ENCODE measurements at places on chromosomes 7 and 10. TPM values are rescaled to one million over a fixed set of nuclear protein-coding genes. Genes with fewer than 3 reads are reported as not detected.

The PYROXD2 gene
- polyA plus RNA-seq: 960 TPM

GRCh38 chr7:155745737-155746136, 66.5 kb downstream of the SHH start:
- H3K4me3 ChIP-seq: no peak overlapping the region
- no peak for DNase-seq
- H3K36me3 ChIP-seq: peaks cover 75% of the 10 kb centered on the region

GRCh38 chr10:3785851-3786271, 852 bp upstream of the KLF6 start:
- no peaks in the 10 kb centered on the region for H3K27me3 ChIP-seq
- no peak for DNase-seq
- peak overlapping the region; percentile 73 for H3K4me3 ChIP-seq
- H3K27ac ChIP-seq: peak overlapping the region; percentile 100
- peaks cover 27% of the 10 kb centered on the region for H3K4me1 ChIP-seq

GRCh38 chr10:19500959-19501358, 315.3 kb upstream of the PLXDC2 start:
- no peaks in the 10 kb centered on the region for H3K36me3 ChIP-seq
- no peaks in the 10 kb centered on the region for H3K27me3 ChIP-seq
- no peak for DNase-seq
- no peak overlapping the region for H3K27ac ChIP-seq

DNA sequence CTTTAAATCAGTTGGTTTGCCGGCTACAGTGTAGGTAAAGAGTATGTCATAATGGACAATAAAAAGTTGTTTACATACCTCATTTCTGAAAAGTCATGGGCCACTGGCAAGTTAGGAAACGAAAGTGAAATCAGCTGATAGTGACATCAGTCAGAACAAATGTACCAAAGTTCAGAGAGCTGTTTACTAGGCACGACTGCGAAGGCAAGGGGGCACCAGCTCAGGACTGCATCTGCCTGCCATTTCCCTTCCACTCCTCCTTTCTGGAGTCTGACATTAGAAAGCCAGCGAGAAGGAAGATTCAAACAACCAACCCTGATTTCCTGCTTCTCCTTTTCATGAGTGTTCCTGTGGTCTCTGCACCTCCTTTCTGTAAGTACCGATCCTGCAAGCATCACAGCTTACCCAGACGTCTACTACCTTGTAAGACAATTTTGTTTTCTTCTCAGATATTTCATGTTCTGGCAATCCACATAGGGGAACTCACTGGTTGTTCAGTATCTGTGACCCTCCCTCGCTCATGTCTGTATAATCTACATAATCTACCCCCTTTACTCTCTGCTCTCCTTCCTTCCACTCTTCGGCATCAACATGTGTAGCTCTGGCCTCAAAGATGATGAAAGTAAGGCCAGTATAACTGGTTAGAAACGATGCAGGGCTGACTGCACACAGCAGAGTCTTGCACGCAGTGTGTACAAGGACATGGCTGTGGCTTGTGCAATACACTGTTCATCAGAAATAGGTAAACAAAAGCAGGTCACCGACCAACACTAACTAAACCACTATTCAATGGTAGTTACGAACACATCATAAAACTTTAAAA, at the start of gene TMEM140:
Gene TMEM140 (plus strand): TSS at position 174 of the 823 bp plus-strand sequence. CDS start 16,370 bp downstream, outside the sequence.
- H3K36me3 ChIP-seq: no peaks in the 10 kb centered on the region
- H3K27ac ChIP-seq: peak within 1 kb of the TSS; percentile 90
- peak within 1 kb of the TSS; percentile 98 for H3K4me3 ChIP-seq
- DNase-seq: peak; percentile 87
- H3K4me1 ChIP-seq: peaks cover 52% of the 10 kb centered on the region

DNA sequence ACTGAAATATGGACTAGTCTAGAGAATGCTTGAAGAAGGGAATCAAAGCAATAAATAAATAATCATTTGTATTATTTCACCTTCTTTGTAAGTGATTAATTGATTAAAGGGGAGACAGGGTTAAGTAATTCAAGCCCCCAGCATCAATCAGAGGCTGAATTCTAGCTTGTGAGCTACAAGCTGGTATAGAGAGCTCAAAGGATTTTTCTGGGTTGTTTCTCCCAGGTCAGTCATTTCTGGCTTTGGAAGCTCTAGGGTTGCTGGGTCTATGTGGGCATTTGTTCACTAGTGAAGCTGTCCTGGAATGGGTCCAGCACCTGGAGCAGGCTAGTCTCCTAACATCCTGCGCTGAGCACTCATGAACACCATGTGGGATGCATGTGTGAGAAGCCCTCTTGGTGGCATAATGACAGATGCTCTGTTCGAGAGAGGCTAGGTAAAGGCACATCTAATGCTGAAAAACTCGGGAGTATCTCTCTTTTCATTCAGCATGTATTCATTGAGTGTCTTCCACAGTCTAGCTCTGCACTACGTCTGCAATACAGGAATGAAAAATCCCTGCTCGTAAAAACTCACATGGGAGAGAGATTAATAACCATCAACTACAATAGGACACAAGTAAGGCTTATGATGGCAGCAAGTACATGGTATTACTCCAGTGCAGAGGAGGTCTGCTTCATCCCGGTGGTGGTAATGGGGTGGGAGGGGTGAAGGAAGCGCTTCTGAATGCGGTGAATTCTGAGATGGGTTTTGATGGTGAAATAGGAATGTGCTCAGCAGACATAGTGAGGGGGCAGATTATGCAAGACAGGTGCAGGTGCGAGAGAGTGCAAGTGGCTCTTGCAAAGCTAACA, 68.0 kb upstream of the NRP1 start:
- no peak for DNase-seq
- H3K36me3 ChIP-seq: no peaks in the 10 kb centered on the region
- no peak overlapping the region for H3K4me3 ChIP-seq
- no peaks in the 10 kb centered on the region for H3K4me1 ChIP-seq
- H3K27ac ChIP-seq: no peak overlapping the region

DNA sequence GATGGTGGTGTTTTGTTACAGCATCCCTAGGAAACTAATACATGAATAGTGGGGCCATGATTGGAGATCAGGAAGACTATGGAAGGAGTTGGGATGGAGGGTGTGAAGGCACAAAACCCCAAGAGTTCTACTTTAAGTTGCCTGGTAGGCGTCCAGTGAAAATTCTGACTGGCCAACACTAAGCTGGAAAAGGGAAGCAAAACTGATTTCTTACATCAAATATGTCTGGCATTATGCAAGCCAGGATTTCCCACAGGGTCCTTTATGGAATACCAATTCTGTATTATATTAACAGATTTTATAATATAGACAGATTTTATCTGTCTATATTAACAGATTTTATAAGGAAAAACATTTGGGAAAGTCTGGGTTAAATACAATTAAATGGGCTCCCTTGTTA, 16.2 kb downstream of the CPVL start:
- H3K4me1 ChIP-seq: no peaks in the 10 kb centered on the region
- no peak overlapping the region for H3K27ac ChIP-seq
- no peaks in the 10 kb centered on the region for H3K36me3 ChIP-seq
- H3K4me3 ChIP-seq: no peak overlapping the region
- no peak for DNase-seq

GRCh38 chr7:103532955-103533354, 86.9 kb upstream of the SLC26A5 start:
- H3K27ac ChIP-seq: no peak overlapping the region
- no peaks in the 10 kb centered on the region for H3K27me3 ChIP-seq
- DNase-seq: no peak
- no peaks in the 10 kb centered on the region for H3K4me1 ChIP-seq

The GPR15LG gene
- polyA plus RNA-seq: not detected

GRCh38 chr10:129778571-129778970, 185.5 kb downstream of the EBF3 start:
- H3K27ac ChIP-seq: no peak overlapping the region
- no peaks in the 10 kb centered on the region for H3K4me1 ChIP-seq
- no peak overlapping the region for H3K4me3 ChIP-seq
- no peak for DNase-seq
- no peaks in the 10 kb centered on the region for H3K36me3 ChIP-seq

The GPNMB gene
- not detected for polyA plus RNA-seq

The ITIH5 gene
- polyA plus RNA-seq: not detected

The BCL7B gene
- polyA plus RNA-seq: 121 TPM

The ADGRA1 gene
- polyA plus RNA-seq: not detected

The TAC1 gene
- polyA plus RNA-seq: not detected

DNA sequence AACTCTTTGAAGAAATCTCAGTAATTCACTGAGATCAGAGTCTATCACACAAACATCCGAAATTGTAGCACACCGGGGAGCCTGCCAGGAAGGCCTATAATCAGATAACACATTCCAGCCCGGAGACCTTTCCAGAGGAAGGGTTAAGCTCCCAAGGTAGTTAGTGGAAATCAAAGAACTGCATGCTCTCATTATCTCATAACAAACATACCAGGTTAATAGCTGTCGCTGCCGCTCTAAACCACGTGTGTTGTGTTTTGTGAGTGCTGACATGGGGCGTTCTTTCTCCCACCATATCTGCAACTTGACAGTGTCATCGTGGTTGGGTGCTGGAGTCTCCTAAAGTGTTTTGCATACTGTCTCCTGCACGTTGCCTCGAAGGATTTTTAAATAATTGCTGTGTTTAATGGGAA, 120.7 kb upstream of the CARD11 start:
- no peak overlapping the region for H3K4me3 ChIP-seq
- no peak for DNase-seq
- no peaks in the 10 kb centered on the region for H3K27me3 ChIP-seq
- no peak overlapping the region for H3K27ac ChIP-seq
- H3K4me1 ChIP-seq: no peaks in the 10 kb centered on the region

Measured in B cell (primary cell).